Endothelial cell of umbilical vein (primary cell): ENCODE measurements at places on chromosomes 5 and 9.

DNA sequence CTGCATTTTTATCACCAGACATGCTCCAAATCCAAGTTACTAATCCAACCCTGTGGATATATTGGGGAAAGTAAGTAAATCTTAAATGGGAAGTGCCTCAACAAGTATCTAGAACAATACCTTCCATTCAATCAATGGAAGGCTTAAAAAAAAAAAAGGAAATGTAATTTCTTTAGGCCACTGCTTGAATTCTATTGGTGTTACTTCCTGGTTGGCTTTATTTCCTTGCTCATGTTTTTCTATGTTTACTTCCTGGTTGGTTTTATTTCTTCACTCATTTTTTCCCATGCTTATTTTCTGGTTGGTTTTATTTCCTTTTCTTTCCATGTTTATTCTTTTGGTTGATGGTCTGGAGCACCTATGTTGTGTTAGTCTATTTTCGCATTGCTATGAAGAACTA is 363.9 kb downstream of the KDM4C start:
- H3K36me3 ChIP-seq: no peaks in the 10 kb centered on the region
- no peaks in the 10 kb centered on the region for H3K27me3 ChIP-seq
- no peak overlapping the region for H3K4me3 ChIP-seq

DNA sequence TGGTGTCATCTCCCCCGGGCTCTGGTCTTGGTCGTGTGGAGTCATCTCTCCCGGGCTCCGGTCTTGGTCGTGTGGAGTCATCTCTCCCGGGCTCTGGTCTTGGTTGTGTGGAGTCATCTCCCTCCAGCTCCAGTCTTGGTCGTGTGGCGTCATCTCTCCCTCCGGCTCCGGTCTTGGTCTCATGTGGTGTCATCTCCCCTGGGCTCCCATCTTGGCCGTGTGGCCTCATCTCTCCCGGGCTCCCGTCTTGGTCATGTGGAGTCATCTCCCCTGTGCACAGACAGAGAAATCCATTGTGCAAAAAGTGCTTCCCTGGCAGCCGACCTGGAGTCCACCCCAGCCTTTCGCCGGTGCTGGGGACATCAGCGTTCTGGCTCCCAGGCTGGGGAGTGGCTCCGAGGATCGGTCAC is 91.1 kb upstream of the CACNA1B start:
- no peak for DNase-seq
- H3K27ac ChIP-seq: no peak overlapping the region
- H3K27me3 ChIP-seq: no peaks in the 10 kb centered on the region
- no peak overlapping the region for H3K4me3 ChIP-seq
- H3K4me1 ChIP-seq: no peaks in the 10 kb centered on the region

- H3K4me3 ChIP-seq: no peak overlapping the region
- H3K36me3 ChIP-seq: no peaks in the 10 kb centered on the region
- H3K4me1 ChIP-seq: no peaks in the 10 kb centered on the region
- DNase-seq: no peak
- H3K27ac ChIP-seq: no peak overlapping the region
These were observed 219.5 kb downstream of the NXNL2 start for GRCh38 chr9:88754452-88754851.

DNA sequence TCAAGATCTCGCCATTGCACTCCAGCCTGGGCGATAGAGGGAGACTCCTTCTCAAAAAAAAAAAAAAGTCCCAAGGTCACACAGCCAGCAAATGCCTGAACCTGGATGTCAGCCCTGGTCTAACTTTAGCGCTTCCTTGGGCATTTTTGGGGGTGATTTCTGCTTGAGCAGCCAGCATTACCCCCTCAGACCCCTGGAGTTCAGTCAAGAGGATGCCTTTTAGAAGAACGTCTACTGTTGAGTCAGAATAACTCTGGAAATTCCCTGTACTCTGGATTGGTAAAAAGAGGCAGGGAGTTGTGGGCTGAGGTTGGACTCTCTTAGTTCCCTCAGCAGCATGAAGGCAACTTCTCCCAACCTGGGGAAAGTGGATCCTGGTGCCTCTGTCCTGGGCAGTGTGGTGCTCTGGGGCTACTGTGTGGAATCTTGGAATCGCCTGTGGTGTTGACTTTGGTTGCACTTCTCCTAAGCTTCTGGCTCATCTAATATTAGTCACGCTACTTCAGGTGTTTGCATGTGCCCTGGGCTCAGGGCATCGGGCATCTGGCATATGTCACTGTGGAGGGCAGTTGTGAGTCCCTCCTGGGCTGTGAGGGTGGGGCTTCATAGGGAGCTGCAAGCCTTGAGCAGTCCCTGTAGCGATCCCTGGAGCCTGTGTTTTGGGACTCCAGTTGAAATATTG is 32.2 kb downstream of the STXBP1 start:
- no peak overlapping the region for H3K4me3 ChIP-seq
- H3K36me3 ChIP-seq: no peaks in the 10 kb centered on the region
- DNase-seq: no peak
- H3K4me1 ChIP-seq: peaks cover 11% of the 10 kb centered on the region
- H3K27ac ChIP-seq: no peak overlapping the region

DNA sequence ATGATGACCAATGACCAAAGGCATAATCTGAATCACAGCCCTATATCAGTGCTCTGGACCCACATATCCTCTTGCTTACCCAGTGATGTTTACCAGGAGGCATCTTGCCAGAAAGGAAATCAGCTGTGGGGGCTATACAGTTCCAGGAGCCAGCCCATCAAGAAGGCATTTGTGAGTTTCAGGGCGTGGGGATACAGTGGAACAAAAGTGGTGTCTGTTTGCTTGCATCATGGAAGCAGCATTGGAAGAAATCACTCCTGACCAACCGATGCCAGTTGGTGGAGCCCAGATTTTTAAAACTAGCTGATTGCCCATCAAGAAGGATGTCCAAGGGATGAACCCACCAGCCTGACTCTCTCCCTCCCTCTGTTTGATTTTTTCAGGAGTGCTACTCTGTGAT is 106.5 kb upstream of the EGFLAM start:
- no peak overlapping the region for H3K4me3 ChIP-seq
- no peaks in the 10 kb centered on the region for H3K36me3 ChIP-seq
- DNase-seq: no peak
- no peak overlapping the region for H3K27ac ChIP-seq
- peaks cover 4% of the 10 kb centered on the region for H3K27me3 ChIP-seq

- no peak overlapping the region for H3K4me3 ChIP-seq
- H3K27ac ChIP-seq: peak overlapping the region; percentile 80
- H3K27me3 ChIP-seq: no peaks in the 10 kb centered on the region
These were observed 13.2 kb downstream of the ATOX1 start for GRCh38 chr5:151745071-151745705.
